Hair follicle dermal papilla cell (primary cell): ENCODE measurements at places on chromosomes 16 and 17. TPM values are rescaled to one million over a fixed set of nuclear protein-coding genes. Genes with fewer than 3 reads are reported as not detected.

Gene SMPD3
- 0.24 and 0.49 TPM in 2 replicates for total RNA-seq

Gene SECTM1
- 101 and 151 TPM in 2 replicates for total RNA-seq

Gene FBXL20
- 12.9 and 19.3 TPM in 2 replicates for total RNA-seq

Gene XYLT2
- total RNA-seq: 53.1 and 59.3 TPM in 2 replicates

Gene PALB2
- total RNA-seq: 13.1 and 14.1 TPM in 2 replicates
